ENCODE measurements at places on chromosomes 6 and 20. TPM values are rescaled to one million over a fixed set of nuclear protein-coding genes. Genes with fewer than 3 reads are reported as not detected.

CPNE5 gene
- 5.7 TPM for total RNA-seq

TOX2 gene
- total RNA-seq: 1.7 TPM

SRSF3 gene
- 296 TPM for total RNA-seq

RGS17 gene
- 2.8 TPM for total RNA-seq

KIF6 gene
- total RNA-seq: under 0.01 TPM

ADTRP gene
- 0.87 TPM for total RNA-seq

MOXD1 gene
- total RNA-seq: under 0.01 TPM

RIPOR2 gene
- total RNA-seq: under 0.01 TPM

GINM1 gene
- total RNA-seq: 35.1 TPM

Measured in lung microvascular endothelial cell (primary cell).